ENCODE measurements at places on chromosomes 2 and 18.
A peak's percentile ranks its signal among the peaks of the same experiment; 100 is the strongest.

GRCh38 chr2:73176881-73177644 lies 25.3 kb upstream of the NOTO start:
- DNase-seq: peak; percentile 92

DNA sequence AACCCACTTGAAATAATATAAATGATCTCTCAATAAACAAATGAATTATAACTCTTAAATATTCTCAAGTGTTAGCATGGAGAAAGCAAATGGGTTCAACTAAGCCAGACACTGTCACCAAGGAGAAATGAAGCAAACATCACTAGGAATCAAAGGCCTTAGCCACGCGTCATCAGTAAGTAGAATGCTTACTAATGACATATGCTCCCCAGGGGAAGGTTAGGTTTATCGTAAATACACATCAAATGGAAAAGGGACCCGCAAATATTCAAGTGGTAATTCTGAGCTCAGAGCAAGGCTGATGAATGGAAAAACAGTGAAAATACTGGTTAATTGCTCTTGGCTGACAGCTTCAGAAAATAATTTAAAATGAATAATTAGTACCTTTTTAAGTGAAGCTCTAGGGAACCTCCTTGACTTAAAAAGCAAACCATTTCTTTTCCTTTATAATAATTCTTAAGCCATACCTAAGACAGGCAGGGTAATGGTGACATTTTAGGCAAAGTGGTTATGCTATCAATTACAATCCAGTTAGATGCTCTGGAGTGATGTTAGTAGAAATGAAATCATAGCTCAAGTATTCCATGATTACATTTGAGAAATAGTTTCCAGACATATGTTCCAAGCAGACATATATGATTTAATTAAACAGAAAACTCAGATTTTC lies 101.5 kb downstream of the ALPK2 start:
- DNase-seq: no peak

DNA sequence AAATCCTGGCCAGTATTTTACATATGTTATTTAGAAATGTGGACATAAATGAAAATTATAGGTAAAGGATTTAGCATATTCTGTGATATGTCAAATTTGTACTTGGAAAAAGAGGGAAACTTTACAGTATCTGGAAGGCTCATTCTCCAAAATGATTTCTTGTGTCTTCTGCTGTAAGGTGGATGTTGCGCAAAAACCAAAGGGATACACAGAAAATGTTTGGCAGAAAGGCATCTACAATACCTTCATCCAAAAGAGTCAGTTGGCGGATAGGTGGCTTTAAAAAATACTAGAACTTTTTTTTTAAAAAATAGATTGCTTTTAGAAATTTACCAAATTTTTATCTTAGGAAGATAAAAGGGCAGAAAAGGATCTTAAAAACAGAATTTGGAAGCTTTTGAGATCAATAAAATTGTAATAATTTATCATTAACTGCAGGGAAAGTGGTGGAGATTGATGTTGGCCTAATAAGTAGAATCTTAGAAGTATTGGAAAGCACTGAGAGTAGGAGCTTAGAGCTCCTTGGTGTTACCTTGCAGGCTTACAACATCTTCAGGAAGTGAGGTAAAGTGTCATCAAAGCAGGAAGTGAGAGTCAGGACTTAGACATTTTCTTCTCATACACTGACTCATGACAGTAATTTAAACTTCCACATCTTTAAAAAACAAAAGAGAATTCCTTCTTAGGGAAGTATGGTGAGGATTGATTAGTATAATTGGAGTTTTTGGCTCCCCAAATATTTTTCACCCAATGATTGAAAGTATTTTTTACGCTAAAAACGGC lies 2.1 kb downstream of the NABP1 start:
- no peak for DNase-seq

GRCh38 chr2:85255813-85256594 lies 71.8 kb downstream of the TGOLN2 start:
- DNase-seq: peak; percentile 85
